ENCODE measurements at places on chromosomes 2 and 18.

DNA sequence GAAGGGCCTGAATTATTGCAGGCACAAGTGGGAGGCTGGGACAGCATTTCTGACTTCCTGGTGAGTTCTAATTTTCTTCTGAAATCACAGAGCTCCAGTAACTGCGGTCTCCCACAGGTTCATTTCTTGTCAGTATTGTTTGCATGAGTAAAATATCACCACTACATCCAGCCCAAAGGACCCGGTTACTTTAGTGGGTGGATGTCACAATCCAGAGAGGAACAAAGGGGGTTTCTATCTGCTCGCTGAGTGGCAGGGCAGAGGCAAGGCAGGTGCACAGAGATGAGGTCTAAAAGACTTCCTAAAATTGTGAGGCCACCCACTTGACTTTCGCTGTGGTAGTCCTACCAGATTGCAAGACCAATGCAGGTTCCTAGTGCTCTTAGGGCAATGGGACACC lies 800.4 kb upstream of the ID2 start:
- no peak for DNase-seq

- no peak for DNase-seq
Observed at GRCh38 chr2:239935789-239936758, 89.1 kb downstream of the NDUFA10 start.

- DNase-seq = peak; percentile 12
Observed at GRCh38 chr18:427005-427404, 73.5 kb downstream of the COLEC12 start.

DNA sequence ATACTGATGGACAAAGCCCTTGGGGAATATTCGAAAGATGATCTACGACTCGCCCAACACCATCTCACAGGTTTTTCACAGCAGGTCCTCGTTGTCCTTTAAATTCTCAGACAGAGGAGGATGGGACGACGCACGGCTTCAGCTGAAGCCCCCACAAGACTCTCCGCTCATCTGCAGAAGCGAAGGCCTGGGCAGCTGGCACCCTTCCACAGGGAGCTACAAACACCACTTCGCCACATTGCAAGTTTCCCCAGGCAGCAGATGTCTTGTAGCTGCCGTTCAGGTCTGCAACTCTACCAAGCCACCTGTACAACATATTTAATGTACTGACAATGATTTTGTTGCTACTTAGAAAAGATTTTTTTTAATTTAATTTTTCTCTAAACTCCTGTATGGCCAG lies 642.9 kb downstream of the ZEB2 start:
- no peak for DNase-seq

DNA sequence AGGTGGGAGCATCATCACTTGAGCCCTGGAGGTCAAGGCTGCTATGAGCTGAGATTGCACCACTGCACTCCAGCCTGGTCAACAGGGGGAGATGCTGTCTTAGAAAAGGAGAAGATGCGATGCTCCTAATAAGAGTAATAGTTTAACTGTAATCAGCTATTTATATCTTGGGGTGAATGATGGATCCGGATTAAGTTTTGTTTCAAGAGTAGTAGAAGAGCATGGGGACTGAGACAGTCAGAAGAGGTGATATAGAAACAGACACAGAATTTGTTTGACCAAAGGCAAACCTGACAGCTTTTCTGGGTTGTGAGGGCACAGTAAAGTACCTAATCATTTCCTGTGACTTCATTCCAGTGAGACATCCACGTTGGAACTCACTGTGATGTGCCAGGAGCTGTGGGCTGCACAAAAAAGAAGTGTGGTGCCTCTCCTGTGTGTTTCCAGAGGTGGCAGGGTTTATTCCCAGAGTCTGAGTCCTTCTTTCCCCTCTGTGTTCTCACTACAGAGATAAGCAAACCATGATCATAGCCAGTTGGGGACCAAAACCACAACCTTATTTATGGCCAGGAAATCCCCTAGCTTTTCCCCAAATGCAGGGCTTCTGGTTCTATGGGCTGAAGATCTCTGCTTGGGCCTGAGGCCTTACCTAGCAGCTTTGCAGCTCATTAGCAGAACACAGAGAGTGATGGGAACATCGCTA lies 113.7 kb downstream of the XRCC5 start:
- no peak for DNase-seq

GRCh38 chr2:128300151-128301020 lies 18.3 kb downstream of the HS6ST1 start:
- no peak for DNase-seq

- DNase-seq = peak; percentile 79
Observed at GRCh38 chr2:55049043-55049820, 1.0 kb downstream of the RTN4 start.

GRCh38 chr2:60671966-60672365 lies 84.1 kb upstream of the PAPOLG start:
- no peak for DNase-seq

GRCh38 chr2:240435457-240435947 lies at the start of gene GPC1:
Gene GPC1 (plus strand): TSS chr2:240435663. CDS start chr2:240435919, 256 bp downstream.
- no peak for DNase-seq

DNA sequence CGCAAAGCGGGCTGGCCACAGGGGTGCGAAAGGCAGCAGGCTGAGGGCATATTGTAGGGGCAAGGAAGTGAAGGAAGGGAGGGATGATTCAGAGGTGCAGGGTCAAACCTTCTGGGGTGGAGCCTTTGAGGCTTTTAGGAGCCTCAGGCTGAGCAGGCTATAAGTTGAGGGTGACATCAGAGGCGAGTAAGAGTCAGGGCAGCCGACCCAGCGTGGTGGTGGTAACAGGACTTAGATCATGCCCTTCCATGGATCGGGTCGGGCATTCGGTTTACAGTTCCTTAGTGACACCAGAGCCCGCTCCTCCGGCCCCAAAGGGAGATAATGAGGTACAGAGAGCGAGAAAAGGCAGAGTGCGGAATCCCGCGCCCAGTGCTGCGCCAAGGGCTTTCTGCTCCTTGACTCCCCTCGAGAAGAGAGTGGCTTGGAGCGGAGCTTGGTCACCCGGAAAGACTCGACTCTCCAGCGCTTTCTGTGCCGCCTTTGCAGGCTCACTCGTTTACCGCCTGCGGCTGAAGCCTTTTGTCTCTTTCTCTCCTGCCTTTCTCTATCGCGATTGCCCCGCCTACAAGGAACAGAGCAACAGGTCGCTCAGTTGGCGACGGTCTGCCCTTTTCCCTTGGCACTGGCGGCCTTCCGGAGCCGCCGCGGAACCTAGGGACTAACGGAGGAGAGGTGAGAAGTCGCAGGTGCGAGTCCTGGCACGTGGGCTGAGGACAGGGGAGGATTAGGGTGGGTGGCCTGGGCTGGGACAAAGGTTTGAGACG lies 720 bp downstream of the LBX2 start:
- DNase-seq = no peak

DNA sequence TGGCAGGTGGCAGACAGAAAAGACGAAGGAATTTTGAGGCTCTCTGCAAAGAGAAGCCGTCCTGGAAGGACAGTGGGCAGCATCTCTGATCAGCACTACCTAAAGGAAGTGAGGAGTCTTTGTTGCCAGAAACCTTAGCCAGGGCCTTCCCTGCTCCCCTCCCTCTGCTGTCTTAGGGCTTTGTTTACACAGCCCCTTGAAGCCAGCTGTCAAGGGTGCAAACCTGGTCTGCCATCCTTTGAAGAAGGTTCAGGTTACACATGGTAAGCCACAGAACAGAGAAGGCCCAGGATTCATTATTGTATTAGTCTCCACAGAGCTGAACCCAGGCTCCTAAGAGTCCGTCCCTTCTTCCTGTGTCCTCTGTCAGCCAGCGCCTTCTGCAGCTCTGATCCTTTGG lies 356.7 kb downstream of the TGIF1 start:
- DNase-seq = no peak

GRCh38 chr2:219634951-219635751 lies 7.7 kb downstream of the SLC4A3 start:
- no peak for DNase-seq

DNA sequence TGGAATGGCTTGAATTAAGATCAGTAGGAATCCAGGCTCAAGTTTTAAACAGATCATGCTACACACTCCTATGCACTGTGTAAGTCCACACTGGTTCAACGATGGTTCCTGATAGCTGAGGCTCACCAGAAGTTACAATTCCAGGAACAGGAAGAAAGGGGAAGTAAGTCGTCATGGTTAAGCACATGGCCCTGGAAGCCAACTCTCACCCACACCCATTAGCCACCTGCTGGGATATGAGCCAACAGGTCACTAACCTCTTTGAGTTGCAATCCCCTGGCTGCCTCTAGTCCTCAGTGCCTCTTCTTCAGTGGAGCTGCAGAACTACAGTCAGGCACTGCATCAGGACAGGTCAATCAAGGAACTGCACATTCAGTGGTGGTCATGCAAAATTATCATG lies 133.5 kb downstream of the TMEM182 start:
- DNase-seq = no peak

- DNase-seq = no peak
Observed at GRCh38 chr18:55908901-55909366, 320.9 kb upstream of the TCF4 start.

DNA sequence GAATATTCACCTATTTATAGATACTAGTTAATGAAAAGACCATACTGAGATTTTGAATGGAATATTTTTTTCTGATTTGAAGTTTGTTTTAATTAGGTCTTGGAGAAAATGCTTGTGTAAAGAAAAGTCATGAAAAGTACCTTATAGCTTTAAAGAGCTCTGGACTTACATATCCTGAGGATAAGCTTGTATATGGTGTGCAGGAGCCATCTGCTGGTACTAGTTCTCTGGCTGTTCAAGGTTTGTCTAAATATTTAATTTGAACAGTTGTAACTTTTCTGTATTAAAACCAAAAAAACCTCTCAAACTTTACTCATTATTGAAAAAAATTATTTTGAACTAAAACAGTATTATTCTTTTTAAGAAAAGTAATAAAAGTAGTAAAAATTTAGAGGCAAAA lies 50.1 kb downstream of the UBR3 start:
- DNase-seq = no peak

DNA sequence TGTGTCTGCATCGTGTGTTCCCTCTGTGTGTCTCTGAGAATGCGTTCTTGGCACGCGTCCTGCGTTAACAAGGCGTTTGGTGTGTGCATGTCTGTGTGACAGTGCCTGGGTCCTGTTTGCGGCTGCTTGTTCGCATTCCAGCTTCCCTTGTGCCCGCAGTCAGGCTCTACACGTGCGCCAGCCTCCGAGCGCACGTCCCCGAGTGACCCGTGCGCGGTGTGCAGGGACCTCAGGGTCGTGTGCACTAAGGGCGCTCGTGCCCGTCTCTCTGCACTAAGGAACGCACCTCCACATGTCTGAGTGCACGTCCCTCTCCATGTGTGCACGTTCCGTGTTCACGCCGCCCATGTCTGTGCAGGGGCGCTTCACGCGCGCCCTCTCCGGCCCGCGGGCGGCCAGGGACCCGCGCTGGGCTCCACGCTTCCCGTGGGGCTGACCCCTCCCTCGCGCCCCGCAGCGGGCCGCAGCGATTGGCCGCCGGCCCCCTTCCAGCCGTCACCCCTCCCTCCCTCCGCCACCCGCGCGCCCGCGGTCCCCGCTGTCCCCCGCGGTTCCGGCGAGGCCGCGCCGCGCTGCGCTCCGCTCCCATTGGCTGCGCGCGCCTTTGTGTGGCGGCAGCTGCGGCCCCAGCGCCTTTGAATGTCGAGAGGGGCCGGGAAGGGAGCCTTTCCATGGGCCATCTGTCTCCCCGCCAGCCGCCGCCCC lies 229.4 kb downstream of the HAUS1 start:
- DNase-seq = peak; percentile 41

GRCh38 chr2:226578879-226579278 lies 220.7 kb downstream of the IRS1 start:
- DNase-seq = no peak

GRCh38 chr18:37261246-37261840 lies 304.3 kb downstream of the CELF4 start:
- no peak for DNase-seq

DNA sequence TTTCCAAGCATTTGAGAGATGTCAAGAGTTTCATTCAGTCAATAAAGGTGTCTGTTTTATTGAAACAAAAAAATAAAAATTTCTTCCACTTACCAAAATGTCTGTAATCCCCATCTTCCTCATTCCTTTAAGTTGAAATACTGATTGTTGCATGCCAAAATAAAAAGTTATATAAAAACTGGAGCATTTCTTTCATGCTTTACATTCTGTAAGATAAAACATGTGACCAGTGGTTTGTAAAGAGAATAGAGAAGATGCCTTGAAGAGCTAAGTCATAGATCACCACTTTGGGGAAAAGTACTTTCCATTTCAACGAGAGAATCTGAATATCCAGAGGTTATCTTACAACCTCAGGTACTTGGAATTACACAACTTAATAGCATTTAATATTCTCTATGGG lies 35.9 kb upstream of the MYO1B start:
- DNase-seq = no peak

GRCh38 chr2:23695214-23695889 lies 231.6 kb downstream of the ATAD2B start:
- no peak for DNase-seq

- no peak for DNase-seq
Observed at GRCh38 chr18:46856973-46857372, 60.3 kb downstream of the PIAS2 start.

- no peak for DNase-seq
Observed at GRCh38 chr2:191462370-191462769, 215.6 kb upstream of the NABP1 start.

DNA sequence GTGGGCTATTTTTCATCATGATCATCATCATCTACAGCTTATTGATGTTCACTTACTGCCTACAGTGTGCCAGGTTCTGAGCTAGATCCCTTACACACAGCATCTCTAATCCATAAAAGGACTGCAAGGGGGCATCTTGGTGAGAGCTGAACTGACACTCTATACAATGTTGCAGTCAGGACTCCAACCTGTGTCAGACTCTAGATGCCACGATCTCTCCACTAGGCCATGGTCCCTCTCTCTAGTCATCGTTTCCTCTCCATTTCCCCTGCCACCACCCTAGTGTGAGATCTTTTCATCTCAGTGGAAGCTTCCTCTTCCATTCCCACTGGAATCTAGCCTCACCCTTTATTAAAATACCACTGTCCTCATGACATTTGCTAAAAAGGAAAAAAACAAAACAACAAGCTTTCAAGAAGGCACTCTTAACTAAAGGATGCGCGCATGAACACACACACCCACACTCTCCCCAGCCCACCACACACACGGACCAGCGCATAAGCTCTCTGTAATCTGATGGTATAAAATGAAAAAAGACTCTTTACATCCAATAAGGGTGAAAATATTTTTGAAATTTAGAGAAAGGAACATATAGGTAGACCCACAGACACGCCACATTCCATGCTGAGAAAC lies 93.4 kb upstream of the THOC1 start:
- DNase-seq = no peak

- no peak for DNase-seq
Observed at GRCh38 chr18:77069931-77070330, 62.7 kb downstream of the MBP start.

DNA sequence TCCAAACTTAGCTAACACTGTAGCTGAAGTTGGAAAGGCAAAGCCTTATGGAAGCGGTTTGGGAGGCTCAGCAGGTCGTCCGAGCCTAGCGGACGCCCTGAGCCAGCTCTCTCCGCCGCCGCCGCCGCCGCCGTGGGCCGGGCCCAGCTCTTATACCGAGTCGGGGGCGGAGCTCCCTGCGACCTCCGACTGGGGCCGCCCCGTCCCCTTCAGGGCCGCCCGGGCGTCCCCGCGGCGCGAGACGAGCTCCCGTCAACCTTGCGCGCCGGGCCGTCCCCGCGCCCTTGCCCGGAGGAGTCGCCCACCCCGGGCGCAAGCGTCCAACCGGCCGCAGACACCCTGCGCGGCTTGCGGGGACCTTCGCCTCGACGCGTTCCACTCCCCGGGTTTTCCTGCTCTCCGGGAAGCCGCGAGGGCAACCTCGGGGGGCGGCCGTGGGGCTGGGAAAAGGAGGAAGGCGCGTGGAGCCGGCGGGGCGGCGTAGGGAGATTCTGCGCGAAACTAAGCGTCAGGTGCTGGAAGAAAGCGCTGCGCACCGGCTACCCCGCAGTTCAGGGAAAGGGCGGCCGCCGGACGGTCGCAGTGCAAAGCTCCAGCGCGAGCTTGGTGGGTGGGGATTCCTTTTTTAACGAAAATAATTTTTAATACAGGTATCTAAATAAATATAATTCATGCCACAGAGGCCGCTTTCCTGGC lies at the start of gene SLC40A1:
SLC40A1 (minus strand) TSS at position 129 of the 696 bp plus-strand sequence. CDS start 326 bp downstream, outside the sequence.
- DNase-seq = peak; percentile 45
